Mesenchymal stem cell (in vitro differentiated cells and primary cell): ENCODE measurements at places on chromosomes 13 and 19.

DNA sequence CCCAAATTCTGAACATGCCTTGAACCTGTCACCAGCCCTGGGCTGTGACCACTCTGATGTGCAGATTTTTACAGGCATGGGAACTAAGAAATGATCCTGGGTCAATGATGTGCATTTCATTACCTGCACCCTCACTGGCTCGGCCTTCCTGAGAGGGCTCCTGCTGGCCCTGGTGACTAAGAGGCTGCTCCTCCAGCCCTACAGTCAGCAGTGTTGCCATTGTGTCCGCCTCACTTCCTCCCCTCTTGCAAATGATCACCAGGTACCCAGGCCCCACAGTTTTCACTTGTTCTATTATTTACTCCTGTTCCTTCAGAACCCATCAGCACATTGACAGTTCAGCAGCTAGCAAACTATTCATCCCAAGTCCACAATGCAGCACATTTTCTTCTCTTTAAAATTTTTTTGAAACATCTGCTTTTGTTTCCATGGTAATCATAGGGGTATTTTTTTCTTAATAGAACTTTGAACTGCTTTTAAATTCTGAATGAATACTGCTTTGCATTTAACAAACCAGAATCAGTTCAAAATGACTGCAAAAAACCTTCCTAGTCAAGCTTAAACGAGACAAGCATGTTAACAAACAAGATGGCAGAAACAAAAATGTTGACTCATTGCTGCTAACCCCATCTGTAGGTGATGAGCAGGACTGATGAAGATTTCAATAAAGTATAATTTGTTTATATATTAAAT, 29.3 kb downstream of the STARD13 start:
- peaks cover 5% of the 10 kb centered on the region for H3K4me1 ChIP-seq
- H3K36me3 ChIP-seq = peaks cover 2% of the 10 kb centered on the region
- H3K27me3 ChIP-seq = no peaks in the 10 kb centered on the region
- H3K4me3 ChIP-seq = no peak overlapping the region

- H3K27me3 ChIP-seq = no peaks in the 10 kb centered on the region
- no peaks in the 10 kb centered on the region for H3K36me3 ChIP-seq
- H3K4me1 ChIP-seq = no peaks in the 10 kb centered on the region
These were observed 53.0 kb downstream of the EDNRB start for GRCh38 chr13:77865622-77866021.

- no peaks in the 10 kb centered on the region for H3K27me3 ChIP-seq
- peaks cover 3% of the 10 kb centered on the region for H3K36me3 ChIP-seq
- no peak overlapping the region for H3K27ac ChIP-seq
- DNase-seq = no peak
- H3K4me3 ChIP-seq = no peak overlapping the region
These were observed 61.0 kb downstream of the TPT1 start for GRCh38 chr13:45280011-45280410.

- DNase-seq = no peak
- H3K27ac ChIP-seq = no peak overlapping the region
- H3K36me3 ChIP-seq = peaks cover 79% of the 10 kb centered on the region
- H3K4me3 ChIP-seq = no peak overlapping the region
These were observed 44.7 kb upstream of the TFDP1 start for GRCh38 chr13:113539822-113540221.

DNA sequence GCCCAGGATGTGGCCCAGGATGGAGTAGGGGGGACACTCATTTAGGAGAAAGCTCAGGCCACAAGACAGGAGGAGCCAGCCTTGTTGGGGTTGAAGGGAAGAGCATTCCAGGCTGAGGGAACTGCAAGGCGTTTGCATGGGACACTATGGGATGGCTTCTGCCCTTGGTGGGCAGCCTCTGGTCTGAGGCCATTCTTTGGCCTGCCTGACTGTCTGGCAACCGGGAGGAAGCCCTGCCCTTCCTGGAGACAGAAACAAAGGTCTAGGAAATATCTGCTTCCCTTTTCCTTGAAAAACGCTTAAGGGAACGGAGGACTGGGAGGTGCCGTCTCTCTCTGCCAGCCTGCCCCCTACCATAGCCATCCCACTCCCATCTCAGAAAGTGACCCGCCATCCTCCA, 2.8 kb upstream of the ICAM1 start:
- no peak for DNase-seq
- H3K4me3 ChIP-seq = no peak overlapping the region
- no peaks in the 10 kb centered on the region for H3K27me3 ChIP-seq
- no peak overlapping the region for H3K27ac ChIP-seq
- H3K36me3 ChIP-seq = no peaks in the 10 kb centered on the region

DNA sequence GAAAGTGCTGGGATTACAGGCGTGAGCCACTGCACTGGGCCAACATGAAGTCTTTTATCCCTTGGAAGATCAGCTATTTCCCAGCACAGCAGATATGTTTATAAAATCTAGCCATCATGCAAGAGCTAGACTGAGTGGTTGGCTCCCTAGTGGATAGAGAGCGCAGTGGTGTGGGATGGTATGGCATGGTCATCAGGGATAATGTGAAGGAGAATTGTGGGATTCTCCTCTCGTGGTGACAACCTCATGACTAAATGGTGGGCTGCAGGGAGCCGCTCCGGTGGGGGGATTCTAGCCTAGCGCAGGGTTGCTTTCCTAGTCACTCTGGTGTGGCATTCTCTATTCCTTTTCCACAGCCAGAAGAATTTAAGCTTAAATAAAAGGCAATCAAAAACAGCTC, 43.3 kb upstream of the GPI start:
- H3K36me3 ChIP-seq = peaks cover 17% of the 10 kb centered on the region
- H3K27me3 ChIP-seq = no peaks in the 10 kb centered on the region
- peaks cover 26% of the 10 kb centered on the region for H3K4me1 ChIP-seq
- H3K27ac ChIP-seq = no peak overlapping the region
- DNase-seq = no peak

GRCh38 chr13:113608967-113609533, 24.5 kb downstream of the TFDP1 start:
- no peak overlapping the region for H3K27ac ChIP-seq
- H3K36me3 ChIP-seq = peaks cover 79% of the 10 kb centered on the region
- peaks cover 18% of the 10 kb centered on the region for H3K4me1 ChIP-seq
- H3K4me3 ChIP-seq = no peak overlapping the region
- no peaks in the 10 kb centered on the region for H3K27me3 ChIP-seq
